Stimulated activated CD4-positive, alpha-beta T cell treated with anti-CD3 and anti-CD28 coated beads, Interleukin-1b, Interleukin-23, amount 100 ng/mL, for 48 hours (primary cell): ENCODE measurements at places on chromosomes 5 and 9.

DNA sequence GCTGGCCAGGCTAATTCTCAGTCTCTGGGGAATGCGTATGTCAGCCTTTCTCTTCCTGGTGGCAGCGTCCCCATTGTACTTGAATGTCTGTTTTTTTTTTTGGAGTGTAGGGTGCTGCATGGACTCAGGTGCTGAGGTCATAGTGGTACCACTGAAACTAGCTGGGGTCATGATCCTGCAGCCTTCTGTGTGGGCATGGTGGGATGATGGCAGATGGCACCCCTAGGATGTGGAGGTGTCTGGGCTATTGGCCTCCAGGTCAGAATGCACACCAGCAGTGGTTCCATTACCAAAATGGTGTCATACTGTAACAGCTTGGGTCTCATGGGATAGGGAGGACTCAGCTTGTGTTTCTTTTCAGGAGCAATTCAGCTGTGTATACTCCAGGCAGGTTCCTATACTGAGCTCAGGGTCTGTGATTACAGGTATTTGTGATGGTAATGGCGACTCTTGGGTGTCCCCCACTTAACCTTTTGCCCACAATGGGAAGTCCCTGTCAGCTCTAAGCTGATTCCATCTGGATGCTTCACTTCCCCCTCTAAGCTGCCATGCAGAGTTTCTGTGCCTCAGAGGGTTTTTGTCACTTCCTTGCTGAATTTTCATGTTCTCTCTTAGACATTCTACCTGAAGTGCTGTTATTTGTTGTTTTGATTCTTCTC, 17.9 kb downstream of the HSD17B4 start:
- DNase-seq = no peak

GRCh38 chr5:164433106-164433870, 927.9 kb downstream of the MAT2B start:
- DNase-seq = no peak

GRCh38 chr5:80172067-80172695, 83.7 kb downstream of the SERINC5 start:
- no peak for DNase-seq

DNA sequence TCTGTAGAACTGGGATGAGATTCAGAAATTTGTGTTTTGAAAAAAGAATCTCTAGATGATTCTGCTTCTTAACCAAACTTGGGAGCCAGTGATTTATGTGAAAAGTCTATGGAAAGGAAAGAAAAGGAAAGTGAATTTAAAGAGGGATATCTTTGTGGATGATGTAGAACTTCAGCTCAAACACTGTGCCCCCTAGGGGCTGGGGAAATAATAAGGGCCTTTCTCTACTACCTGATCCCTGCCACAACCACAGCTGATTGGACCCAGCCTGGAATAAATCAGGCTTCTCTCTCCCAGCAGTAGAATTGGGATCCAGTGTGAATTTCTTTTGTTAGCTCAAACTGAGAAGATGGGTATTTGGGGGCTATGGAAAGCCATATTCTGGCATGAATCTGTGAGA, 155.0 kb downstream of the PRELID2 start:
- no peak for DNase-seq

DNA sequence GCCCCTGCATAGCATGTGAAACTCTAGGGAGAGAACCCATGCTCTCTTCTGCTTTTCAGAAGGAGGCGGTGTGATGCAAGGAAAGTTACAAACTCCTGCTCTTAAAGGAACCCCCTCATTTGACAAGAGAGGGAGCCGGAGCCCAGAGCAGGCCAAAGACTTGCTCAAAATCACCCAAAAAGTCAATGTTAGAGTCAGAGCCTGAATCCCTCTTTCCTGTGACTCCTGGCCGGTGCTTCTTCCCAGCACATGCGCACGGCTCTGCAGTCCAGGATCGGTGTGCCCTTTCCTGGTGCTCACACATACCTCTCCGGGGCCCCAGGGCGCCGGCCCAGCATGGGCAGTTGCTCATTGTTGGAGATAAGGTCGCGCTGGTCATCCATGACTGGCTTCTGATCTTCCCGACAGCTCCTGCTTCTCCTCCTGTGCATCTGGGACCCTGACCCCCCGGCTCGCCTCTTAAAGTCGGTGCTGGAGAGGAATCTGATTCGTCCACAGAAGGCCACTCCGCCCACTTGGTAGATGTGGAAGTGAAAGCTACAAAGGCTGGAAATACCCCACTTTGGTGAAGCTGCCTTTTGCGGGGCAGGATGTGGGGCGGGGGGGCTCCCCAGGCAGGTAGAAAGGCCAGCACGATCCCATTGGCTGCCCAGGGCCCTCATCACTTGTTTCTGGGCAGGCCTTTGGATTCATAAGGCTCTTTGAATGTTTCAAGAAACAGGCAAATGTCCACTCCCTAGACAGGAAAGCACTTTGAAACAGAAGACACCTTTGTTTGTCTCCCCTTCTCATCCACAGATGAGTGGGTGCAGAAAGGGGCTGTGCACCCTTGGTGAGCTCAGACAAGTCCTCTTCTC, at the start of gene CD74:
Gene CD74 (minus strand): TSS at position 592 of the 857 bp plus-strand sequence. CDS start 161 bp downstream, at position 431.
- peak; percentile 91 for DNase-seq
